Lower leg skin (tissue), 4 donors: ENCODE measurements at places on chromosomes 3 and 15. TPM values are rescaled to one million over a fixed set of nuclear protein-coding genes. Genes with fewer than 3 reads are reported as not detected.

GPR176 gene
- total RNA-seq = 4.3 TPM

- DNase-seq = no peak
Observed at GRCh38 chr3:194029846-194030245, 106.1 kb upstream of the HES1 start.

DNA sequence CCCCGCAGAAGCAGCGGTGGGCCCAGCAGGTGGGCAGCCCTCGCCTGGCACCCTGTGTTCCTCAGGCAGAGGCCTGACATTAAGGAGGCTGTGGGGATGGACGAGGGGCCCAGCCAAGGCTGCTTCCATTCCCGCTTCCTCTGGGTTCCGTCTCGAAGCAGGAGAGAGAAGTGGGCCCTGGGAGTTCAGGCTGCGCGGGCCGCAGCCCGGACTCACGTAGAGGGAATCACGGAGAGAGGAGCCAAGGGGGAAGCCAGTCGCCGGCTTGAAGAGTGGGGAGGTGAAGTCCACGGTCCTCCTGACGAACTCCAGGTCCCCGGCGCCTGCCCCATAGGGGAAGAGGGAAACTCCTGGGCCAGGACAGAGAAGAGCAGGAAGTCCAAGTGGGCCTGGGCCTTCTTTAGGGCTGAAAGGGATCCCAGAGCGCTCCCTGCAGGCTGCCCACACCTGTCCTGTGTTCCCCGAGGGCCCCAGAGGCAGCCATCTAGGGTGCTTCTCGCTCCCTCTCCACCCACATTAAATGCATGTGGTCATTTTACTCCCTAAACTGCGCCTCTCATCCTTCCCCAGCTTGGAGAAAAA lies 37.7 kb downstream of the MUC4 start:
- DNase-seq = no peak

DNA sequence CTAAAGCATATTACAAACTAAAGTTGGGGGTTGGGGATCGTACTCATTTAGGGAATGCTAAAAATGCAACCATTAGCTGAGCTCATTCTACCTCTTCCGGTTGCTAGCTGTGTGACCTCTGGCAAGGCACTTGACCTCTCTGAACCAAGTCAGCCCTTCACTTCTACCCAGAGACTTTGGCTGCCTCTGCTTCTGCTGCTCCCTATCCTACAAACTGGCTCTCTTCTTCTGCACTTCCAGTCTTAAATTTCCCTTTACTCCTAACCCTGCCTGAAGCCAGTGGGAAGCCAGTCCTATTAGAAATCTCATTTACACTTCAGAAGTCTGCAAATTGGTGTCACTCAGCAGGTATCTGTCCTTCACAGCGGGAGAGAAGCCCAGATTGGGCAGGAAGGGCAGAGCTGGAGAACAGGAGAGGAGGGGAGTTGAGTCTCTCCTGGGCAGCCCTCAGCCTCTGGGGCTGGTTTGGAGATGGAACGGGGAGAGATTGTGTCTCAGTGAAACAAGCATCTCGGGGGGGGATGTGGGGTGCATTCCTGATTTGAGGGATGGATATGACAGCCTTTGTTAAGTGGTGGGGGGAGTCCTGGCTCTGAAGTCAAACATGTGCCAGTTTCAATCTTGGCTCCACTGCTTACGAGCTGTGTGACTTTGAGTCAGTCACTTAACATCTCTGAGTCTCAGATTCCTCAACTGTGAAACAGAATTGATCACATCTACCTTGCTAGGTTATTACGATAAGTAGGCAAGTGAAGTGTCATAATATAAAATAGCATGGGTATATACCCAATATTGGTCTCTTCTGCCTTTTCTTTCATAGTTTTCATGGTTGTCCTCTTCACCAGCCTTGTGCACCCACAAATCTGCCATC lies 7.8 kb upstream of the AEN start:
- no peak for DNase-seq

GRCh38 chr3:47542471-47543173 lies 29.1 kb upstream of the ELP6 start:
- no peak for DNase-seq
